CD4-positive, alpha-beta T cell treated with Interleukin-17A for 1 hour (primary cell): ENCODE measurements at places on chromosomes 7 and 10.

GRCh38 chr10:94487575-94487974 is 58.0 kb upstream of the HELLS start:
- DNase-seq = no peak

- no peak for DNase-seq
Observed at GRCh38 chr7:105079348-105079747, 65.3 kb downstream of the KMT2E start.

DNA sequence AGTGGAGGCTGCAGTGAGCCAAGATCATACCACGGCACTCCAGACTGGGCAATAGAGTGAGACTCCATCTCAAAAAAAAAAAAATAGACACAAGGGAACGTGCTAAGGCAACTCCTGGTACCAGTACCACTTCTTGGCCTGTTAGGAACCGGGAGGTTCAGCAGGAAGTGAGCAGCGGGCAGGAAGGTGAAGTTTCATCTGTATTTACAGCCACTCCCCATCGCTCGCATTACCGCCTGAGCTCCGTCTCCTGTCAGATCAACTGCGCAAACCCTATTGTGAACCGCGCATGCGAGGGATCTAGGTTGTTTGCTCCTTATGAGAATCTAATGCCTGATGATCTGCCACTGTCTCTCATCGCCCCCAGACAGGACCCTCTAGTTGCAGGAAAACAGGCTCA is 69.9 kb upstream of the FOXK1 start:
- no peak for DNase-seq

DNA sequence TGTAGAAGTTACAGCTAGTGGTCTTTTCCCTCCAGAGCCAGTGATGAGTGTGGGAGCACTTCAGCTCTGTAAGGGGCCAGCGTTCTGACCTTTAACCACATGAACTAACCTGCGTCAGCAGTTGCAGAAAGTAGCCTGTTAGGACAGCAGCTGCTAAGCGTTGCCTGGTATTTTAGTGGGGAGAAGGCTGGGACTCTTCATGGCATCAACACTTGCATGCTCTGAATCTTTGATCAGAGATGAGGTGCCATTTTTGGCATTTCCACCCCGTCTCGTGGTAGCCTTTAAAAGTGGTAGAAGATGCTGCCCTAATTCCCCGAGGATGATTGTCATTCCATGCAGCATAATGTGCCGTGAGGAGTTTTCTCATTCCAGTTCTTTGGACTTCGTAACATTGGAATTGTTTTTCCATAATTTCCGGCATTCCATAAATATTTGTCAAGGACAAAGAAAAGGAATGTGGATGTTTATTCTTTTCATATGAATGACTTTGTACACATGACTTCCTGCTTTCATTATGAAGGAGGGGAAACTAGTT is 92.2 kb downstream of the AVL9 start:
- DNase-seq = no peak

DNA sequence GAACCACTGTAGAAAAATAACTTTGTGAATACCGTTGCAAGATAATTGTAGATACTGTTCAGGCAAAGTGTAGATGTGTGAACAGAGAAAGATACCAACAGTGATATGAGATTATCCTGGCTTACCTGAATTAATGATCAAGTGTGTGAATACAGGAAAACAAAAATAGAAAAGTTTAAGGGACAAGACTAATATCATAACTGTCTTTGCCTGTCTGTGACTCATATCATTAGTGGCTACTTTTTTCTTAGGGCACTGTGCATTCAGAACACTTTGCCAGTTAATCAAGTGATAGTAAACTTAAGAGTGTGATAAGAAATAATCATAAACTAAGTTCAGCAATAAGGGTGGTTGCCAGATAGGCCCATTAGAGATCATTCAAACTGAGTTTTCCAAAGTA is 323.0 kb upstream of the LRGUK start:
- no peak for DNase-seq

- no peak for DNase-seq
Observed at GRCh38 chr7:128453836-128454804, 1.6 kb upstream of the HILPDA start.

- peak; percentile 8 for DNase-seq
Observed at GRCh38 chr7:33757563-33758165, 147.7 kb upstream of the BMPER start.

DNA sequence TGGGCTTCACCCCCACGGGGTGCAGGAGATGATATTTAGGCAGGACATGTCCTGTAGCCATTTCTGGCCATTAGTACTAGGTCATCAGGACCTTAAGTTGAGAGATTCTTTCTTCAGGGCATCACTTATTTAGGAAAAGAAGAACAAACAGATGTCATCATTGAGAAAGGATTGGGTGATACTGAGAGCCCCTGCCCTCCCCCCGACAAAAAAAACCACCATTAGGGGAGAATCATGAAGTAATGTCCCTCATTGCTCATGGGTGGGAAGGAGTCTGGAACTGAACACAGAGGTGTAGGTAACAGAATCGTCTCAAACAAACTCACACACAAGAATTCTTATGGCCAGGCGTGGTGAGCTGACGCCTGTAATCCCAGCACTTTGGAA is 6.4 kb upstream of the ORAI2 start:
- DNase-seq = no peak

DNA sequence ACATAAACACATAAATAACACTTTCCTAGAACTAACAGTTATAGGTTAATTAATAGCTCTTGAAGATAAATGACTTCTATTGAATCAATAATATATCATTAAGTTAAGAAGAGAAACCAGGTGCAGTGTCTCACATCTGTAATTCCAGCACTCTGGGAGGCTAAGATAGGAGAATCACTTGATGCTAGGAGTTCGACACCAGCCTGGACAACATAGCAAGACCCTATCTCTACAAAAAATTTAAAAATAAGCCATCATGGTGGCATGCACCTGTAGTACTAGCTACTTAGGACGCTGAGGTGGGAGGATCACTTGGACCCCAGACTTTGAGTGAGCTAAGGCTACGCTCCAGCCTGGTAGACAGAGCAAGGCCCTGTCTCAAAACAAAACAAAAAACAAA is 38.8 kb downstream of the AKR1D1 start:
- DNase-seq = no peak

- no peak for DNase-seq
Observed at GRCh38 chr7:4386190-4386589, 295.9 kb upstream of the FOXK1 start.

GRCh38 chr7:4234498-4234855 is 447.6 kb upstream of the FOXK1 start:
- DNase-seq = no peak

- no peak for DNase-seq
Observed at GRCh38 chr10:23694446-23694920, 255.6 kb downstream of the OTUD1 start.

- no peak for DNase-seq
Observed at GRCh38 chr10:74677951-74678350, 148.4 kb upstream of the KAT6B start.

DNA sequence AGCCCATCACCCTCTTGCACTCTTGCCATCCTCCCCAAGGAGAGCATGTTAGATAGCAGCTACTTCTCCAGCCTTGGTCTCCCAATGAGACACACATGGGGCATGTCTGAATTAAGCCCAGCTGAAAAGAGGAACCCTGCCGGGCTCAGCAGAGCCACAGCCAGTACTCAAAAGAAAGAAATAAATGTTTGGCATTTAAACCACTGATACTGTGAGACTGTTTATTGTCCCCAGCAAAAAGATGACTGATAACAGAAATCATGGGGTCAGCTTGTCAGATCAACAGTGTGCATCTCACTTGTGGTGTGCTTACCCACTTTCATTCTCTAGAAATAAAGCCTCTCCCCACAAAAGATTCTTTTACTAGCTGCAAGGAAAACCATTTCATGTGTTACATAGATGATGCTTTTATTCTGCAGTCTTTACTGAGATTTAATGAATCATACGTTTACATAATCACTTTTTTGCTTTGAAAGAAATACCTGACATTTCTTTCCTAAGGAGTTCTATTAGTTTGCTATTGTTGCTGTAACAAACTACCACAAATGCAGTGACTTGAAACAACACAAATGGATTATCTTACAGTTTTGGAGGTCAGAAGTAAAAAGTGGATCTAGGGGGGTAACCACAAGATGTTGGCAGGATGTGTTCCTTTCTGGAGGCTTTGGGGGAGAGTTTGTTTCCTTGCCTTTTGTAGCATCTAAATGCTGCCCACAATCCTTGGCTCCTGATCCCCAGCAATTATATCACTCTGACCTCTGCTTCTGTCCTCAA is 20.9 kb downstream of the ANKRD7 start:
- DNase-seq = no peak

DNA sequence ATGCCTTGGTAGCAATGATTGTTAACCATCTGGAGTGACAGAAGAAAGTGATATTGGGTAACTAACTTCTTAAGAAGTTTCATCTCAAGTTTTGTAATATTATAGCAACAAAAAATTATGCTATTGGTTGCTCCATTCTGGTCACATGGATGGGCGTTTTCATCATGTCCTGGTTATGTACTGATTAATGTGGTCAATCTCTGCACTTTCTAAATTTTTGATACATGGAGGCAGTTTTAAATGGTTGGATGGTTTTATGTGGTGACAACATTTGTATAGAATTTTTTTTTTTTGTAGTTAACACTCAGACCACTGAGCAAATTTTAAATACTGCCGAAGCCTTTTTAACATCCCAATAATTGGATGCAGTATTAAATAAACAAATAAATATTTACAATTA is 55.2 kb upstream of the CCAR1 start:
- DNase-seq = no peak

- no peak for DNase-seq
Observed at GRCh38 chr10:128614802-128615553, 488.8 kb upstream of the MKI67 start.

GRCh38 chr7:116525913-116526861 is 1.4 kb downstream of the CAV1 start:
- DNase-seq = peak; percentile 66

DNA sequence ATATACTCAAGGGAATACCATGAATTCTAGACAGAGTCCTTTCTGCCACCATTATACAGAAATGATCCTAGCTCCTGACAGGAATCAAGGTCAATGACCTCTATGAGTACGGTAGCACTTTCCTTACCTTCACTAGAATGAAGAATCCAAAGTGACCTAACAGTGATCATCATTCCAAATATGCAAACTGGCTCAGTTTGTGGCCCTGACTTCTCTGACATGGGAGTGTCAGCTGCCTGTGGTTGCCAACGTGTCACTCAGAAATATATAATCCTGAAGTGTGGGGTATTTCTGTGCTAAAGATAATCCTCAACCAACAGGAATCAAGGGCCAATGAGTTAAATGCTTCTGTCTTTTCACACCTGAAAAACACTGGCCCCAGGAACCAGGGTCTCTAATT is 45.7 kb downstream of the COPG2 start:
- no peak for DNase-seq

DNA sequence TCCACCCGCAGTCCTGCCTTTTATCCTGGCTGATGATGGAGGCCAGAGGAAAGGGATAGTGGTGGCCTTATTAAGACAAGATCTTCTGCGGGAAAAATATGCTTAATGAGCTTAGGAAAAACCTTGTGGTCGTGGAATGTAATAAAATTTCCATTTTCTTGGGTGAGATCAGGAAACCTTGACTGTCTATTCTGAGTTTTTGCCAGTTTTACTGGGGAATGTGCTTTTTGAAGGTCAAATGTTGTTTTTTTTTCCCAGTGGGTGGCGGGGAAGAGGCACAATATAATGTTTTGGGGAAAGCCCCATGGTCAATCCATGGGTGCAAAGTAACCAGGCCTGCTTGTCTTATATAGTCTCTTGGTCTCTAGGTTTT is 118.5 kb downstream of the CREB5 start:
- DNase-seq = no peak

DNA sequence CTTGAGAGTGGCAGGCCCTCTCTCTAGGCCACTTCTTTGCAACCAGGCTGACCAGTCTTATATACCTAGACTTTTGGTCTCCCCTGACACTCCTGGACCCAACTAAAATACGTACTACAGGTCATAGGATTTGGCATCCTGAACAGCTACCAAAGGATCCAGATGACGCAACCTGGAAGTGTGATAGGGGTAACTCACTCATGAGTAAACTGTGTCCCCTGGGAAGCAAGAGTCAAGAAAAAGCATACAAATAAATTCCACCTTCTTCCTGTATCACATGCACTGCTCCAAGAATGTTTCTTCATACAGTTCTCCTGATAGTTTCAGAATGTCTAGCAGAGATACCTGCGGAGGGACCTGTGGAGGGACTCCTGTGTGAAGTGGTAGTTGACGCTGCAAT is 172.3 kb downstream of the MDFIC start:
- DNase-seq = no peak

GRCh38 chr10:86224354-86225102 is 142.1 kb downstream of the GRID1 start:
- DNase-seq = no peak

DNA sequence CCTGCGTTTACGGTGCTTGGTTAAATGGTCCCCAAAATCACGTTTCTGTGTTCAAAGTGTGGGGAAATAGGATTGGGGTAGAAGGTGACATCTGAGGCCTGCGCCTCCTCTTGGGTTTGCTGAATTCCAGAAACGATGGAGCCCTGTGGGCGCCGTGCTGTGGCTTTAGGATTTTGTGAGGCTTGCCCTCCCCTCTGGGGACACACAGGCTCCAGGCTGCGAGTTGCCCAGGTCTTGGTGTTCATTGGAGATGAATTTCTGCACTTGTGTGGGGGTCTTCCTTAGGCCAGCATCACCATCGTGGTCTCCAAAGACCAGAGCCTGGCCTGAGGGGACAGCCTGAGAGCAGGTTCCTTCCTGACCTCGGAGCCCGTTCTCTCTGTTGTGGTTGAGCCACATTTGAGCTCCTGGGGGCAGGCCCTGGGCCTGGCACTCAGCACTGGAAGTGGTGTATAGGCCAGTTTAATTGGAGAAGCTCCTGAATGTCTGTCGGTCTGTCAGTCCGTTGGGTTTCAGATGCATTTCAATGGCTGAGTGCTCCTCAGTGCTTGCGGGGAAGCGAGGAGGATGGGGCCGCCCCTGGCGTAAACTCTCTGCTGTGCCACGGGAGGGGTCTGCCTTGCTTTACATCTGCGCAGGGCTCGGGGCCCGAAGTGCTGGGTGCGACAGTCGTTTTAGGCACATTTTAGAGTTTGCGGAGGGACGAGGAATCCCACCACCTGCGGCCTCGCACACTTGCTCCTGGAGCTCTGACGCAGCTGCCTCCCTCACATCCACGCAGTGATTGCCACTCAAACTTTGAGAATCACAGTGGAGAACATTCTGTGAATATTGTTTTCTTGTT is 71.7 kb downstream of the DNAJB6 start:
- DNase-seq = no peak

- DNase-seq = peak; percentile 28
Observed at GRCh38 chr10:7872041-7872442, 53.7 kb downstream of the TAF3 start.

- no peak for DNase-seq
Observed at GRCh38 chr7:156768698-156769472, 124.1 kb downstream of the LMBR1 start.

DNA sequence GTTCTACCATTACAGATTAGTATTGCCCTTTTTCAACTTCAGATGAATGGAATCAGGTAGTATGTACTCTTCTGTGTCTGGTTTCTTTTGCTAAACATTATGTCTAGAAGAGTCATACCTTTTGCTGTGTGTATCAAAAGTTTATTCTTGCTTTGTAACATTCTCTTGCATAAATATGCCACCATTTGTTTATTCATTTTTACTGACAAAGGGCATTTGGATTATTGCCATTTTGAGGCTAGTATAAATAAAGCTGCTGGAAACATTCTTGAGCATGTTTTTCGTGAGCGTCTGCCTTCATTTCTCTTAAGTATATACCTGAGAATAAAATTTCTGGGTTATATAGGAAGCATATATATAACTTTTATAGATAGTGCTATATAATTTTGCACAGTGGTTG is 121.7 kb upstream of the CSTF2T start:
- no peak for DNase-seq

GRCh38 chr10:92087750-92088395 is 164.3 kb downstream of the BTAF1 start:
- peak; percentile 67 for DNase-seq
